ENCODE measurements at places on chromosomes 5 and 9.

- no peak for ATAC-seq
Observed at GRCh38 chr5:127612441-127613141, 36.3 kb upstream of the CTXN3 start.

DNA sequence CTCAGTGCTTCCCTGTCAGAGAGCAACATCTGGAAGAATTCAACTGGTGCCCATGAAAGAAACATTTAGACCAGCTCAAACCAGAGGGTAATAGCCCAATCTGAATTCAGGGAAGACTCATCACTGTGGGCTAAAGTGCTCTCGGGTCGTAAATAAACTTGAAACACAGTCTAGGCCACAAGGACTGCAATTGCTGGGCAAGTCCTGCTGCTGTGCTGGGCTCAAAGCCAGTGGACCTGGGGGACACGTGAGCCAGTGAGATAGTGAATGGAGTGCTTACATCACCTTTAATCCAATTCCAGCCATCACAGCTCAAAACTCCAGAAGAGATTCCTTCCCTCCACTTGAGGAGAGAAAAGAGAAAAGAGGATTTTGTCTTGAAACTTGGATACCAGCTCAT, 78.1 kb upstream of the DAP start:
- ATAC-seq: no peak

- ATAC-seq: no peak
Observed at GRCh38 chr5:98308960-98309359, 464.5 kb upstream of the RGMB start.

GRCh38 chr9:515665-516064, 301.0 kb downstream of the DOCK8 start:
- no peak for ATAC-seq

GRCh38 chr5:14853685-14854084, 17.9 kb downstream of the ANKH start:
- no peak for ATAC-seq

Data from activated CD4-positive, CD25-positive, alpha-beta regulatory T cell treated with anti-CD3 and anti-CD28 coated beads, Interleukin-2, amount 50 U/mL, for 24 hours (primary cell).